Activated naive CD4-positive, alpha-beta T cell treated with anti-CD3 and anti-CD28 coated beads, Interleukin-2, amount 50 U/mL, for 16 hours (primary cell): ENCODE measurements at places on chromosomes 6 and 20.

DNA sequence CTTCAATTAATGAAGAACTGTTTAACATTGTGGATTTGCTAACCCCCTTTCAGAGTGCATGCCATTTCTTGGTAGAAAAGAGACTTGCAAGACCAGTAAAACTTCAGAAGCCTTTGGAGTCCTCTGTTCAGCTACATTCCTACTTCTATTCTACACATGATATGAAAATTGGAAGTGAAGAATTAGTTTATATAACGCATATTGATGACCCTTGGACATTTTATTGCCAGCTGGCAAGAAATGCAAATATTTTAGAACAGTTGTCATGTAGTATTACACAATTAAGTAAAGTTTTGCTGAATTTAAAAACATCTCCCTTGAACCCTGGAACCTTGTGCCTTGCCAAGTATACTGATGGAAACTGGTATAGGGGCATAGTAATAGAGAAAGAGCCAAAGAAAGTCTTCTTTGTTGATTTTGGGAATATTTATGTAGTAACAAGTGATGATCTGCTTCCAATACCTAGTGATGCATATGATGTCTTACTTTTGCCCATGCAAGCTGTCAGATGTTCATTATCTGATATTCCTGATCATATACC lies 3.3 kb downstream of the TDRD6 start:
- DNase-seq: no peak

- no peak for DNase-seq
Observed at GRCh38 chr6:82080767-82081166, 166.8 kb downstream of the IBTK start.

- DNase-seq: no peak
Observed at GRCh38 chr20:2602746-2603145, 49.7 kb upstream of the NOP56 start.

GRCh38 chr20:49230561-49231133 lies 11.4 kb downstream of the DDX27 start:
- no peak for DNase-seq

GRCh38 chr6:147888374-147888773 lies 379.9 kb downstream of the SAMD5 start:
- no peak for DNase-seq

GRCh38 chr20:62114894-62115293 lies 7.4 kb upstream of the LSM14B start:
- no peak for DNase-seq
